Stimulated activated CD4-positive, alpha-beta T cell treated with anti-CD3 and anti-CD28 coated beads, Interleukin-1b, Interleukin-23, amount 100 ng/mL, for 1 hour (primary cell): ENCODE measurements at places on chromosomes 12 and 14.

- no peak for DNase-seq
These were observed 75.2 kb upstream of the MAX start for GRCh38 chr14:65177551-65177950.

- DNase-seq, result no peak
These were observed 125.1 kb downstream of the GPR65 start for GRCh38 chr14:88130057-88130432.

GRCh38 chr12:91835693-91836092 lies 310.0 kb downstream of the BTG1 start:
- no peak for DNase-seq

GRCh38 chr12:115623764-115624334 lies 653.6 kb downstream of the MED13L start:
- no peak for DNase-seq

DNA sequence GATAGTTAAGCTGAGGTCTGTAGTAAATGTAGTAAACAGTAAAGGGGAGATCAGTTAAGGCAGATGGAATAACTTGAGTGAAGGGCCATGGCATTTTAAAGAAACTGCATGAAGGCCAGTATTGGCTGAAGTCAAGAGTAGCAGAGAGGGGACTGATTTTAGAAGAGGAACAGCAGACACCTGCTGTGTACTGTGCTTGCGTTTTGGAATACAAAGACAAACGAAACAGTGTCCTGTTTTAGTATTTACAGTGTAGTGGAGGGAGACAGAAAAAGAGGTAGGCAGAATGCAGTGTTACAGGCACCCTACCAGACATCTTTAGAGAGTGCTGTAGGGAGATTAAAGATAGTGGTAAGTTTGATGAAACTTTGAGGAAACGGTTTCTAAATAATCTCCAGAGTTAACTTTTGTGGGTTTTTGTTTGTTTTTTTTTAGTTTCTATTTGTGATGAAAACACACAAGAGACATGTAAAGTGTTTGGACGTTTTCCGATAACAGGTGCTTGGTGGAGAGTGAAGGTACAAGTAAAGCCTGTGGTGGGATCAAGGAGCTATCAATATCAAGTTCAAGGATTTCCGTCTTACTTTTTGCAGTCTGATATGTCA lies 2.1 kb downstream of the HELB start:
- DNase-seq, result no peak

- DNase-seq, result no peak
These were observed 189.0 kb upstream of the AMIGO2 start for GRCh38 chr12:47268501-47269454.

- DNase-seq, result no peak
These were observed 4.5 kb upstream of the EVL start for GRCh38 chr14:100060760-100061159.

DNA sequence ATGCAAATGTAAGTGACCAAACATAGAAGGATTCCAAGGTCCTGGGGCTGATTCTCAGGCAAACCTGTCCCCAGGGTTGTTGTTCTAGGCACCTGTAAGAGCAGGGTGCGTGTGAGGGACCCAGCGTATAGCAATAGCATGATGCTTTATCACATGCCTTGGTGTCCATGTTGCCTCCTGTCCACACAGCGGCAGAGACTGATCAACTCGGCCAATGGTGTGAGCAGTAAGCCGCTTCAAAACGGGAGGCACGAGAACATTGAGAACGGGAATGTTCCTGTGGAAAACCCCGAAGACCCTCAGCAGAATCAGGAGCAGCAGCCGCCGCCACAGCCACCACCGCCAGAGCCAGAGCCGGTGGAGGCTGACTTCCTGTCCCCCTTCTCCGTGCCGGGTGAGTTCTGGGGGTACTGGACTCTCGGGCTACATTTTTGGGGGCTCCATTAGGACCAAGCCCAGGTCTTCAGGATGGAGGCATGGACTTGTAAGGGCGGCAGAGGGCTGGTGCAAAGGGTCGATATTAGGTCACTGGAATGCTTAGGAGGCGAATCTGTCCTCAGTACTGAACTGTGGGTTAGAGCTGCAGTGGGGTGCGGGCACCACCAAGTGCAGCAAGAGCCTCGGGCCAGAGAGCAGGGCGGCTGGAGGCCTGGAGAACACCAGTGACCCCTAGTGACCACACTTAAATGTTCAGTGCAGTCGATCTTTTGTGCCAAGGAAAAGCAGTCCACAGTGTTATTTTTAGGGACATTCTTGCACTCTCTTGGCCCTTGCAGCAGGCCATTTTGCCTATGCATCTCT lies 57.2 kb upstream of the RIN3 start:
- DNase-seq, result no peak

DNA sequence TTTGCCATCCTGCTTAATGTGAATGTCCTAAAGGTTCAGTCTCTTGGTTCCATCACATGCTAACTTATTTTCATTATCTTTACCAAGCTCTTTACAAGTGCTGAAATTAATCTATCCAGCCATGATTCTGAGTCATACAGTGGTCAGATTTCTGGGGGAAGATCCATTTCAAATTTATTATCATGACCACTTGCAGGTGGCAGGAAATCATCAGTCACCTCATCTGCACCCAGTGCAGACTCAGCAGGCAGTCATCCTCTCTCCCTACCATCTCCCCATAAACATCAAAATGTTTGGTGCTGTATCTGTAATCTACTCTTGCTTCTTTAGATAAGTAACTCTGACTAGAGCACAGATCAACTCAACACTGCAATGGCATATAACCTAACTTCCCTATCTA lies 23.5 kb downstream of the ATG14 start:
- no peak for DNase-seq

- no peak for DNase-seq
These were observed 36.3 kb downstream of the DTX1 start for GRCh38 chr12:113092607-113093408.

DNA sequence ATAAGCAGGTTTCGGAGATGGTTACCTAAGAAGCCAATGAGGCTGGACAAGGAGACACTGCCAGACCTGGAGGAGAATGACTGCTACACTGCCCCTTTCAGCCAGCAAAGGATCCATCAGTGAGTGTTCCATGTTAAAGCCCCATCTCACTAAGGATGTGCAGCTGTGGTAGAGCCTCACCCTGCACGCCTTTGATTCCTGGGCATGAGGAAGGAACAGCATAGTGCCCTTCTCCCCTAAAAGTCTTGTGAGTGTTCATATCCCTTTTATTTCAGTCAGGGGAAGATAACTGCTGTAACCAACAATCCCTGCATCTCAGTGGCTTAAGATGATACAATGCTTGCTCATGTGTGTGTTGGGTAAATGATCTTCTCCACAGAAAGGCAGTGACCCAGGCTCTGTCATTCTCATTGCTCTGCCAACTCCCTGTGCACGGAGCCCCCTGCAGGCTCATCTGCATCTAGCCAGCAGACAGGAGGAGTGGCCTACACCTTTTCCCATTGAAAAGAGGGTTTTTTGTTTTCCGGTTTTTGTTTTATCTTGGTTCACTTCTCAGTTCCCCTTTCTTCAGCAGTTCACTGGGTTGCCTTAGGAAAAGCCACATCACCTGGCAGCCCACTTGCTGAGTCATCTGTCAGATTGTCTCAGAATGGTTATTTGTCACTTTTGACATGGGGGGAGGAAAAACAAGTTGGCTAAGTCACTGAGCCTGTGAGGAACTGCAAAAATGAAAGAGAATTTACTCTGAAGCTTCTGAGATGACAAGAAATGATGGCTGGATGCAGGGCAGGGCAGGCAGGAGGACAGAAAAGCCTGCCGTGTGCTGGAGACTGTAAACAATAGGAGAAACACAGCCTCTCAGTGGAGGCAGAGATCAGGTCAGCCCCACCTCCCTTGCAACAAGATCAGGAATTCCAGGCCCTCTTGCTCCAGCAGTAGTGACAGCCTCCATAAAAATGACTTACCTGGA lies 193.3 kb downstream of the ANO4 start:
- no peak for DNase-seq

DNA sequence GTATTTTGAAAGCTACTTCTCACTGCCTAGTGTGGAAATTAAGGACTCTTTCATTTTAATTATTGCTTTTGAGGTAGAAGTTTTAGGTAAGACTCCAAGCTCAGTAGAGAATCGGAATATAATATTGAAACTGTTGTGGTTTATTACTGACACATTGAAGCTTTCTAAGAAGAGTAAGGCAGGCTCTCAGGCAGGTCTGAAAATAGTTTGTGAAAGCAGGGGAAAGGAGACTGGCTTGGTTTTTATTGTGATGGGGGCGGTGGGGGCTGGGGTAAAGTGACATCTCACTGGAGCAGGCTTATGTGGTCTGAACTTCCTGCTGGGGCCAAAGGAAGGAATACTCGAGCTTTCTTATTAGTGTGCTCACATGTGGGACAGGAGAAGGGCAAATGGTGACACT lies 79.5 kb downstream of the OTOGL start:
- no peak for DNase-seq

DNA sequence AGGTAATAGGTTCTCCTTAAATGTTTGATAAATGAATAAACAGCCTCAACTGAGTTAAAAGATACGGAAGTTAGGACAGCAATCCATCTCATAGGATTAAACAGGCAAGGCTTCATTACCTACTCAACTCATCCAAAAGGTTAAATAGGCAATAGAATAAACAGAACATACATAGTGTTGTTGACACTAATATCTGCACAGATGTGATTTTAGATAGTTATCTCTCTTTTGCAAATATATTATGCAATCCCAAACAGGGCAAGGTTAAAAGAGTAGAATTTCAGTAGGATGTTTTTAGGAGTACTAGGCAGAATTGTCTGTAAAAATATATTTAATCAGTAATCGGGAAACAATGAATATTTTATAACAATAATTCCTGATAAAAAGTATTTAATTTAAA lies 276.3 kb downstream of the CPNE8 start:
- DNase-seq, result no peak

GRCh38 chr14:94001501-94002396 lies 4.6 kb downstream of the CCDC197 start:
- no peak for DNase-seq

DNA sequence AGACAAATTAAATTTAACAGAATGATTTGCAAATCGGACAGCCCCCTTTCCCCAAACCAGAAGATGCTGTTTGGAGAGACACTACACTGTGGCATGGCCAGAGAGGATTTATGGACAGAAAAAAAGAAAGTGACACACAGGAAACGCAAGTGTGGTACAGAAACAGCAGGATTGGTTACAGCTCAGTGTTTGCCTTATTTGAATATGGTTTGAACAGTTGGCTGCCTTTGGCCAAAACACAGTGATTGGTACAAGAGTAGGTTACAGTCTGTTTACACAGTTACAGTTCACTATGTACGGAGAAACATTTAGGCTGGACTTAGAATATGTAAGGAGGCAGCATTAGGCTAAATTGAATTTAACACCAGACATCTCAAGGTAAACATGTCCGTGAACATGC lies 335.3 kb downstream of the NPAS3 start:
- DNase-seq, result no peak

DNA sequence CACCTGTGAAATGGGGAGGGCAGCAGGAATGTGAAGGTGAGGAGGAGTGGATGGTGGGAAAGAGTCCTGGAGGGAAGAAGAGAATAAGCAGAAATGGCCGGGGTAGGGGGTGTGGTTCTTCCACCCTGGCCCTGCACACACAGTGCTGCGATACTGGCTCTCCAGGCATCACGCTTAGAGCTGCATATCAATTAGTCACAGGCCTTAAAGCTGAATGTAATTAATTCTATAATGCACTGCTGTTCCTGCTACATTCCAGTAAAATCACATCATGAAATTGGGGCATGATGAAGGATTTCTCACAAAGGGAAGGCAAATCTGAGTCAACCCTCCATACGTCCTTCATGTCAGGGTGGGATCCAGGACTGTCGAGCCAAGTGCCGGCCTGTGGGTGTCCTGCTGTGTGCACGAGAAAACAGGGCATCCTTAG lies 566.1 kb downstream of the BCL11B start:
- no peak for DNase-seq
